ENCODE measurements at places on chromosomes 4 and X. TPM values are rescaled to one million over a fixed set of nuclear protein-coding genes. Genes with fewer than 3 reads are reported as not detected.

GRCh38 chr4:98504091-98504490 lies 154.3 kb downstream of the TSPAN5 start:
- no peak for DNase-seq

ADH4 gene
- 0.41 TPM for total RNA-seq

SSX4B gene
- total RNA-seq, result not detected

MAGED2 gene
- 25.9 TPM for total RNA-seq

All from pancreas (tissue), 10 donors.